Fibroblast of mammary gland (primary cell): ENCODE measurements at places on chromosomes 1 and 21.
A peak's percentile ranks its signal among the peaks of the same experiment; 100 is the strongest.

- peak; percentile 100 for DNase-seq
These were observed 18.6 kb downstream of the AZIN2 start for GRCh38 chr1:33099290-33100118.

DNA sequence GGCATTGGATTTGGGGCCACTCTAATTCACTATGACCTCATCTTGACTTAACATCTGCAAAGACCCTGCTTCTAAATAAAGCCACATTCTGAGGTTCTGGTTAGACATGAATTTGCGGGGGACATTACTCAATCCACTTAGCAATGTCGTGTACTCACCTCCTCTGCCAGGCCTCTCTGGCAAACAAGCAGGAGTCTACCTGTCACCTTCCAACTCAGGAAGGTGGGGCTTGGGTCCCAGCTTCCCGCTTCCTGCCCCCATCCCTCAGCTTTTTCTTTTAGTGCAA lies 177.8 kb downstream of the PSMG1 start:
- no peak for DNase-seq

DNA sequence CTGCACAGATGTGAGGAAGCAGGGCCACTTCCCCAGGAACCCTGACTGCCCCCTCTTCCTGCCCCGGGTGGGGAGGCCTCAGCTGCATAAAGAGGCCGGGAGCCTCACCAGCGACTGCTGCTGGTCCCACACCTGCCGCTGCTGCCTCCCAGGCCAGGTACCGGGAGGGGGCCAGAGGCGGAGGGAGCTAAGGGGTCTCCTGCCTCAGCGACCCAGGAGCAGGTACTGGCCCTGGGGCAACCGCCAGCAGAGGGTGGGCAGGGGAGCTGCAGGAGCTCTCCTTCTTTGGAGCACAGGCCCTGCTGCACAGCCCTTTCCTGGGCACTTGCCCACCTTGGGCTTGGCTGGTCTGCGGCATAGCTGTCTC lies 6.8 kb downstream of the GJC2 start:
- DNase-seq: no peak

DNA sequence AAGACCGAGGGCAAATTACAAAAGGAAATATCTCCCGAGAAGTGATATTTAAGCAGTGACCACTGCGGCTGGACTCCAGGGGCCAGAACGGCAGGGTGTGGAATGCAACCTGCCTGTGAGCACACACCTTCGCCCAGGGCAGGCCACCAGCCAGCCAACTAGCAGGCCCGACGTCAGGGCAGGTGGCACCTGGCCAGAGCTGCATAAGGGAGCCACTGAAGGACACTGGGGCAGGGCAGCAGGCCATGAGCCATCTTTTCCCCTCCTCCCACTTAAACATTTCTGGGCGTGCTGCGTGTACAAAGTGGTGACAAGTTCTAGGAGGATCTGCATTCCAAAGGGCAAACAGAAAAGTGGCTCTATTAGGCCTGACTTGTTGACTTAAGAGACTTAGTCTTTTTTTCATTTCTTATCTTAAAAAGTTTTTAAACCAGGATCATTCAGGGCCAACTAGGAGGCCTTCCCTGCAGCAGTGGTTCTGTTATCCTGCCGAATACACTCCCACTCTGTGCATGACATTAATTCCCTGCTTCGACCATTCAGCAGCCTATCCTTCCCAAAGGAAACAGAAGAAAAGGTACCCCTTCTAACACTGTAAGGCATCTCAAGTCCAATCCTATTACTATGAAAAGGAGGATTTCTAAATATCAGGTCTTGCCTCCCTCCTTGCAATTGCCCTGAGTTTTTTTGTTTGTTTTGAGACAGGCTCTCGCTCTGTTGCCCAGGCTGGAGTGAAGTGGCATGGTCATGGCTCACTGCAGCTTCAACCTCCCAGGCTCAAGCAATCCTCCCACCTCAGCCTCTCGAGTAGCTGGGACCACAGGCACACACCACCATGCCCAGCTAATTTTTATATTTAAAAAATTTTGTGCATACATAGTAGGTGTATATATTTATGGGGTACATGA lies 96.3 kb downstream of the BCAR3 start:
- DNase-seq: peak; percentile 85

DNA sequence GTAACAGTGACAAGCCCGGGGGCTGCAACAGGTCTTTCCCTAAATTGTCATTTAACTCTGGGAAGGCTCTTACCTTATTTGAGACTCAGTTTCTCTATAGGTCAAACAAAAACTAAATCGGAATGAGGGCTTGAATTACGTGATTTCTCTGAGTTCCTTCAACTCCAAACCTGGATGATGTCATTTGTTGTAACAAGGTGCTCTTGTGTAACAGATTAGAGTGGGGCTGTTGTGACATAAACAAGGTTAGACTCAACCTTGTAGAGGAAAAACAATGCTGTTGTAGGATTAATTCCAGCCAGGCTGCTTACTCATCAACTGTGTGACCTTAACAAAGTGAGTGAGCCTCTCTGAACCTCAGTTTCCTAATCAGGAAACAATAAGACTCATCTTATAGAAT lies 74.4 kb downstream of the SUSD4 start:
- no peak for DNase-seq

DNA sequence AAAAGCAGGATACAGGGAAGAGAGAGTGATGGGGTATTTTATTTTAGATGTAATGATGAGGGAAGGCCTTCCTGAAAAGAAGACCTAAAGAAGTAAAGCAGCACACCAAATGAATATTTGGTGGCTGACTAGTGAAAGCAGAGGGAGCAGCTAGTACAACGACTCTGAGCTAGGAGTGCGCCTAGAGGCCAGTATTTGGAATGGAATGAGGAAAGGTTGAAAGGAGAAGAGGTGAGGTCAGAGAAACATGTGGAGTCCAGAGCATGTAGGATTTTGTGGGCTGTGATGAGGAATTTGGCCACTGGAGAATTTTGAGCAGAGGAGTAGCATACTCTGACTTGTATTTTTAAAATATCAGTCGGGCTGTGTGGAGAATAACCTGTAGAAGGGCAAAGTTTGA lies 11.8 kb upstream of the RPL5 start:
- peak; percentile 47 for DNase-seq

DNA sequence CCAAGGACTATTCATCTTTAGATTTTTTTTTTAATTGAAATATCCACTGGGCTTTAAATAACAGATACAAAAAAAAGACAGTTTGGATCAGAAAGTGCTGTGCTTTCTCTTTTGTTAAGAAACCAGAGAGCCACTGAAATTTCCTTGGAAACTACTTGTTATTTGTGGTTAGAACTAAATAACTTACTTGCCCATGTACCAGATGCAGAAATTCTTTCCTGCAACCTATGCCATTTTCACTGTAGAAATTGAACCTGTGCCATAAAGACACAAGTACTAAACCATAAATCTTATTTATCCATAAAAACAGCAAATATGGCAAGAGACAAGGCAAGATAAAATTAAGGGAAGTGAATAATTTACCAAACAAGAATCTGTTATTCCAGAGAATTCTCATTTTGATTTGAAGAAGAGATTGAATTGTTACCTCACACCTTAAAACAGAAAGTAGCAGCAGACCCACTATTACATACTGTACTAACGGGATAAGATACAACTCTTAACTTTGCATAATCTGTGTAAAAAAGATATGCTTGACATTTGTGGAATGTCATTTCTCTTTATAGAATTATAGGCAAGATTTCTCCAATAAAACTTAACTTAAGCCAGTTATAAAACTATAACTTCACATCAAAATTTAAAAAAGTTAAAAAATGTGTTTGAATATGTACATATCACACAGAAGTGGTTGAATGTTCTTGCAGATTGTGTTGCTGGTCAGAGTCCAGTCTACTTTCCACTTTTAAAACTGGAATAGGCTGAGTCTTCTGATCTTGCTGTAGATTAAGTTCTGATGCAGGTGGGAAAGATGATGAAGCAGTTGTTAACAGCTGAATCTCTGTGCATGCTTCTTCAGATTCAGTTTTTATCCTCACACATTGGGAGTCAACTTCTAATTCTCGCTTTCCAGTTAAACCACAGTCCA lies 6.3 kb upstream of the PHTF1 start:
- no peak for DNase-seq

GRCh38 chr1:97660431-97661105 lies 260.3 kb downstream of the DPYD start:
- no peak for DNase-seq

- no peak for DNase-seq
These were observed 90.6 kb upstream of the SPAG17 start for GRCh38 chr1:118275472-118276115.

DNA sequence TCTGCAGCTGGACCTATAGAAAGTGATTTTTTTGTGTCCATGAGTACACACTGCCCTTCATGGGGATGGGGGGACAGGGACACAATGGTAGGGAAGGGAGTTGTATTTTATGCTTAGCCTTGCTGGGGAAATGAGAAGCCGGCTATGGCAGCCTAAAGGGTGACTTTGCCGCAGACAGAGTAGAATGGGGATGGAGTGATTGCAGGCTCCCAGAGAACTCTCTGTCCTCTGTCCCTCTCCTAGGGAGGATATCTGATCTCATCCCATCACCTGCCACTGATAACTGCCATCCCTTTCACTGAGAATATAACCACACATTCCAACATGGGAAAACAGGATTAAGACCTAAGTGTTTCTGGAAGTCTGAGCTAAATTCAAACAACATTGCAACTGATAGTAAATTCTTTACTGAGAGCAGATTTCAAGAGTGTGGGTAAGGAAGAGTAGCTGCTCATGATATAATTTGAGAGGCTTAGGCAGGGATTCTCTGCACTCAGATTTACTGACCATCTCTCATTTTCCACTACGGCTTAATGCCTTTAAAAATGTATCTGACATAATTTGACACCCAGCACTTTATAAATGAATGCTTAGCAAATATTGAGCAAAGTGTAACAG lies 13.9 kb downstream of the SH2D1B start:
- DNase-seq: no peak

GRCh38 chr1:61183471-61184039 lies 101.2 kb downstream of the NFIA start:
- peak; percentile 56 for DNase-seq

- DNase-seq: no peak
These were observed 88.8 kb downstream of the TBX15 start for GRCh38 chr1:118899340-118899739.

GRCh38 chr1:107600607-107601160 lies 364.3 kb downstream of the VAV3 start:
- DNase-seq: no peak

DNA sequence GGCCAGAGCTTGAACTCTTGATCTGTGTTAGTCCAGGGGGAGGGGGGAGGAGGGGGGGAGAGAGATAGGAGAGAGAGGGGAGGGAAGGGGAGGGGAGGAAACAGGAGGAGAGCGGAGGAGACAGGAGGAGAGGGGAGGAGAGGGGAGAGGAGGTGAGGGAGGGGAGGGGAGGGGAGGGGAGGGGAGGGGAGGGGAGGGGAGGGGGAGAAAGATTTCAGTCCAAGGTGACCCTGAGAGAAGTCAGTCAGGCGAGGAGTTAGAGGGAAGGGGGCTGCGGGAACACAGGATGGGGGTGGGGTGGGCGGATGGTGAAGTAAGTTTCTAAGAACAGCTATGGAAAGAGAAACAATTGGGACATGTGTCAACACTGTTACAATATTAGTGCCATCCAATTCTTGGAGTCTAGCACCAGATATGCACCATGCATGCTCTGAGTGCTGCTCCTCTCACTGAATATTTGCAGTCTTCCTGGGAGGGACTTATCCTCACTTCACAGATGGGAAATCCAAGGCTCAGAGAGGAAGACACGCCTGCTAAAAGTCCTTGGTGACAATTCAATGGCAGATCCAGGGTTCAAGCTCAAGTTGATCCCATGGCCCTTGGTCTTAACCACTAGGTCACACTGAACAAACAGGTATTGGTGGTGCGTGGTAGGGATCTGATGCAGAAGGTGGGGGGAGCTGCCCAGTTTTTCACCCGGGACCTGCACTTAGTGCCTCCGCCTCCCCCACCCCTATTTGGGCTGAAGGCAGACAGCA lies 42.5 kb upstream of the ECE1 start:
- no peak for DNase-seq

DNA sequence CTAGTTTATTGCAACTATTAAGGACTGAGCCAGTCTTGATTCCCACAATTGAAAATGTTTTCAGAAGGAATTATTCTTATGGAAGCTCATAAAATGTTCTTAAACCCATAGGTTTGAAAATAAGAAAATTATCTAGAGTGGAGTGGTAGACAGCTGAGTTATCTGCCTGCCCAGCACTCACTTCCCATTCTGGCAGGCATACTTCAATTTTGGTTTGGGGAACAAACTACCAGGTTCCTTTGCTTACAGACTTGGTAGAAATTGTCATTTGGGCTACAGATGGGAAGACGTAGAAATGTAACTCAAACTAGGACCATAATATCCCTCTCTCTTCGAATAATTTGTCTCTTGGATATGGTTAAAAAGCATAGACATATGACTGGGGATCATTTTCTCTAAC lies 18.4 kb downstream of the JUN start:
- no peak for DNase-seq

- no peak for DNase-seq
These were observed 25.4 kb upstream of the SLC16A1 start for GRCh38 chr1:112981426-112981825.

- DNase-seq: no peak
These were observed 5.4 kb downstream of the ANGPTL7 start for GRCh38 chr1:11194407-11195176.

DNA sequence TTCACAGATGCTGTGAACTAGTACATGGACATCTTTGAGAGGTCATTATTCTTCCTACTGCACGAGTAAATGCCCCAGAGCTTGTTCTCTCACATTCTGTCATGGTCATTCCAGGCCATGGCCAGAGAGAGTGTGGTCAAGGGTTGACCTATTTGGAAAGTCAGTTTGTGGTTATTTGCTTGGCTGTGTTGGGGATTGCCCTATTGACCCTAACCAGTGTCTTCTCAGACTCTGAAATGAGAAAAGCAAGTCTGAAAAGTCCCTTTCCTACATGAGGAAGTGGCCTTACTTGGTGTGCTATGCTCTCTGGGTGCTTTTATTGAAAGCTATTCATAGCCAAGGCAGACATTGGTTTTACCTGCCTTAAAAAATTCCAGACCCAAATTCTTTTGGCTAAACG lies 26.6 kb downstream of the CLIC6 start:
- DNase-seq: peak; percentile 60

- no peak for DNase-seq
These were observed 51.2 kb downstream of the EXO1 start for GRCh38 chr1:241899210-241899609.

- DNase-seq: no peak
These were observed 244.0 kb downstream of the RHOU start for GRCh38 chr1:228979325-228979699.

GRCh38 chr1:177824508-177824982 lies 145.3 kb downstream of the SEC16B start:
- no peak for DNase-seq

GRCh38 chr1:67814121-67814772 lies 19.0 kb downstream of the GNG12 start:
- DNase-seq: no peak

GRCh38 chr1:228336308-228337030 lies 70.2 kb downstream of the TRIM11 start:
- DNase-seq: peak; percentile 38

DNA sequence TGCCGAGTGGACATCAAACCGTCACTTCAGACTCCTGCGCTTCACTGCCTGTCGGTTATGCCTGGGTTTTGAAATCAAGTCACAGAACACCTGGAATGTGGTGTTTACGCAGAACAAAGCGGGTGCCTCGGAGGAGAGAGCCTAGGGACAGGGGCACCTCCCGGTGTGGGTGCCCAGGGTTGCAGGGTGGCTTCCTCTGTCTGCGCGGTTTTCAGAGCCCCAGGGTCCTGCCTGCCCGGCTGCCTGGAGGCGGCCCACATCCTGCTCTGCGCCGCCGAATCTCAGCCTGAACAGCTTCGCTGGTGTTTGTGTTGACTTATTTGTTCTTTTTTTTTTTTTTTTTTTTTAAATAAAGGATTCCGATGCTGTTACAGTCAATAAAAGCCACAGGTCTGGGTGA lies 113.5 kb upstream of the COL6A1 start:
- no peak for DNase-seq

- DNase-seq: no peak
These were observed 1.8 kb upstream of the EPHX1 start for GRCh38 chr1:225808136-225808535.
